ENCODE measurements at places on chromosomes 12 and 14.

DNA sequence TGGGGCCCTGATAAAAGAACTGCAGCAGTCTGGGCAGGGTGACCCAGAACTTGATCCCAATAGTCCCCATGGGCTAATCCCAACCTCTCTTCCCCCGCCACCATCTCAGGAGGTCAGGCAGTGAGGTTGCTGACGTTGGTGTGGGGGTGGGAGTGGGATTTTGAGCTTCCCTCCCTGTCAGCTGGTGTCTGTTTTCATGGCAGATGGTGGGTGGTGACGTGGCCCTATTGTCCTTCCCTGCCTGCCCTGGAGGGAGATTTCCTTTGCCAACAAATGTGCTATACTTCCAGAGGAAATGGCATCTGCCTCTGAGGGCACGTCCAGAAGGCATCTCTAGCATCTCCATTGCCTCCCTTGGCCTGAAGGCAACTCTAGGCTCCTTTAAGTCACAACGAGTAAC is 37.7 kb downstream of the NEUROD4 start:
- no peak for DNase-seq

DNA sequence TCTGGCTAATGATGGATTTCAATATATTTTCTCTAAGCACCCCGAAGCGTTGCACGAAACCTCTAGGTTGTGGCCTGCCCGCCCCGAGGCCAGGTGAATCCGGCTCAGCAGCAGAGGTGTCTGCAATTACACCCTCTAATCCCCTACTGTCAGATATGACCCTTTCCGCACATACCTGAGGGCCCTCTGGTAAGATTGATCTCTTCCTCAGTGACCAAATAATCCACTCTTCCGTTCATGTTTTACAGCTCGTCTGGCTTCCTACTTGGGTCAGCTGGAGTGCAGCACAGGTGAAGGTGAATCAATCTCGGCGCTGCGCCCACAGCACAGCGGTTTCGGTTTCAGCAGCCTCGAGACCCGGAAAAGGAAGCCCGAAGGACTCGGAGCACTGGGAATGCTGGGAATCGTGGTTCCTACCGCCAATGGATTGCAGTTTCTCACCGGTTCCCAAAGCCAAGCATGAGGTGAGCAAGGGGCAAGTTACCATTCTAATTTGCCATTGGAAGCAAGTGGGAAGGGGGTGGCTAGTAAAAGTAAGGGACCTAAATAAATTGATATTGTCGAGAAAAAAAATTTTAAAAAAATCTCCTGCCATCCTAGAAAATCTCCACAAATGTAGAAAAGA is at the start of gene SYNJ2BP:
Gene SYNJ2BP, minus strand, starts transcription at position 366 of the 625 bp plus-strand sequence. Its CDS starts 127 bp downstream, at position 239.
- peak; percentile 66 for DNase-seq

DNA sequence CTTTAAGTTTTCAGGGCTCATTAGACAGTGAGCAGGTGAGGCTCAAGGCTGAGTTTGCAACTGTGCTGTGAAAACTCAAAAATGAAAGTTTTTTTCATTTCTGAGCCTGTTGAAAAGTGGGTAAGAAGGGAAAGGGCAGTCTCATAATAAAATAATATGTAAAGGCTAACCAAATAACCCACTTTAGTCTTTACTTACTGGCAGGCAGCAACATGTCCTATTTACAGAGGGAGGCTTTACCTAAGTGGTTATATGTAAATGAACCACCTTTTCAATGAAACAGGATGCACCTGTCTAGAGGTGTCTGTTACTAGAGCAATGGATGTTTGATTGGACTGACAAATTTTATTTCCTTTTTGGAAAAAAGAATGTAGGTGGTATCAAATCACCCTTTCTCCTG is 158.0 kb downstream of the ETV6 start:
- no peak for DNase-seq

DNA sequence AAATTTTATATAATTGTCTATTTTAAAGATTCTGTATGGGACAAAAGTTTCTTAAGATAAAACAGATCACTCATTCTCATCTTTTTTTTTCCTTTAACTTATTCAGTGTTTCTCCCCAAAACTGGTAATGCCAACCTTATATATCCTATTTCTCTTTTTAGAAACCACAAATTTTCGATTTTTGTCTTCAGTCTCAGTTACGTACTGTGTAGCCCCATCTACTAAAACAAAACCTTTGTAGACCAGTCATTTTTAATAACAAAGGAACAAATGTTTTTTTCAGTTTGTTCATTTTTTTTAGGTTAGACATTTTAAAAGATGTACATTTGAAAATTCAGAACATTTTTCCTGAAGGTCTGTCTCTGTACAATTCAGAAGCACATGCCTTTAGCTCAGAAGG is 18.2 kb downstream of the PNMA1 start:
- DNase-seq: no peak

DNA sequence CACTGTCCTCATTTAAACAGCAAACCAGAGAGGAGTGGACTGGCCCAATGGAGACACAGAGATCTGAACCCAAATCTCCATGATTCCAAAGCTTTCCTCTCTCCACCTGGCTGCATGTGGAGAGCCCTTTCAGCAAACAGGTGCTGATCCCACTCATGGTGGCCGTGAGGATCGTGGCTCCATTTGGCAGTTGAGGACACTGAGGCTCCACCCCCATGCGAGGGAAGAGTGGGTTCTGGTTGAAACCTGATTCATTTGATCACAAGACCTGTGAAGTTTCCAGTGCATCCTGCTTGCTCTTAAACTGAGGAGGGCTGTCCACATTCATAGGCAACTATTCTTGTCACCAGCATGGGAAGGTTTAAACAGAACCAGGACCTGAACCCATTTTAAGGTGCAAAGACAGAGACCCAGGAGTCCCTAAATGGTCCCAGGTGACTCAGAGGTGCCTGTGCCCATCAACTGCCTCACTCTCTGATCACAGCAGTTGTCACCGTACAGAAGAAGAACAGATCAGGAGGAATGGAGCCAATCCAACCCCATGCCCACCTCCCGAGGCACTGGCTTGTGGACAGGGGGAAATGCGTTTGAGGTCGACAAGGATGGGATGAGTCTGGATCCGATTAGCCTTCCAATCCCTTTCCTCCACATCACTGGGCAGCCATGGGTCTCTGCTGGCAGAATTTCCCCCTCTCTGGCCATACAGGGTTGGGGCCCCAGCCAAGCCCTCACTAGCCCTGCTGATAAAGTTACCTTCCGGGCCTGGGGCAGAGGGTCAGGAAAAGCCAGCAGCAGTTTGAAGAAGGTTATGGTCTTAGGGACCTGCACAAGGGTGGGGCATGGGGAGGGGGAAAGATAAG is 45.5 kb upstream of the BCL11B start:
- DNase-seq: no peak

GRCh38 chr14:64812412-64812811 is 67.3 kb downstream of the SPTB start:
- DNase-seq: no peak

DNA sequence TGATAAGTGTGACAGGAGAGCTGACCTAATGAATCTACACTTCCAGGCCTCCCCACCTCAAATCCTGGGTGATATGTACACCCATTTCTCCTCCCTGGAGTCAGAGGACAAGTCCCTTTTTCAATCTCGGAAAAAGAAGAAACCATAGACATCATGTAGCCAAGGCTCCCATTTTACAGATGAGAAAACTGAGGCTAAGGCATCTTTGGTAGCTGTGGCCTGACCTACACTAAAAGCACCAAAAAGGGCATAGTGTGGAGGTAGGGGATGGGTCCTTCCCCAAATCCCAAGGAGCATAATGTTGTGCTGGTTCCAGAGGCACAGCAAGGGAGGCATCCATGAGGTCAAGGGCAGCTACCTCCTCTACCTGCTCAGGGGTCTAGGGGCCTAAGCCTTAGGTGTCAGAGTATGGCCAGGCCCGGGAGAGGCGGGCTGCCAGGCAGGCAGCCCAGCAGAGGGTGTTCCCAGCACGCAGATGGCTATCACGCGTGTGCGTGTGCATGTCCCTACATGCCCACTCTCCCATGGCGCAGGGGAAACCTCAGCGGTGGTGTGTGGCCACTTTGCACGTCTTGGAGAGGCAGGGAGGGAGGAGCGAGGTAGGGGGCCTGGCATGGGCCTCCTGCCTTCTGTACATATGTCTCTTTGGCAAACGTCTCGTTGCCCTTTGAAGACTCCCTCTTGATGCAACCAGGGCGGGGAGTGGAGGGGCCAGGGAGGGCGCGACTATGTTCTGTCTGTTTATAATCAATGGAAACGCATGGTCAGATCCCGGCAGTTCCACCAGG is 2.5 kb downstream of the PGF start:
- DNase-seq: no peak

- DNase-seq: no peak
Measured at GRCh38 chr12:116700066-116700465, 37.8 kb downstream of the SPRING1 start.

- DNase-seq: no peak
Measured at GRCh38 chr12:112936264-112936663, 2.0 kb upstream of the OAS3 start.

GRCh38 chr12:92504594-92504981 is 198.2 kb upstream of the PLEKHG7 start:
- no peak for DNase-seq

GRCh38 chr12:119258149-119258548 is 76.4 kb upstream of the CCDC60 start:
- DNase-seq: no peak

DNA sequence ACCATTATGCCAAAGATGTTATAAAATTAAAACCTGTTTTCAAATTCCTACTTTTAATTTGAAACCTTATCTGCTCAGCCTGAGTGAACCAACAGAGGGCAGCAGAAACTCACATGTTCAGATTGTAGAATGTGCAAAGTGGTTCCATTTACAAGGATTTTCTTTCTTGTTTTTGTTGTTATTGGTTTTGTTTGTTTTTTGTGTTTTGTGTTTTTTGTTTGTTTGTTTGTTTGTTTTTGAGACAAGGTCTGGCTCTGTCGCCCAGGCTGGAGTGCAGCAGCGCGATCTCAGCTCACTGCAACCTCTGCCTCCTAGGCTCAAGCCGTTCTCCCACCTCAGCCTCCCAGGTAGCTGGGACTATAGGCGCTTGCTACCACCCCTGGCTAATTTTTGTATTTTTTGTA is 22.8 kb upstream of the GARIN2 start:
- DNase-seq: peak; percentile 43

Data from fibroblast of skin of right quadriceps (primary cell).